Amniotic epithelial cell (primary cell): ENCODE measurements at places on chromosomes 6 and 20.

- DNase-seq = no peak
Measured at GRCh38 chr6:105459049-105459448, 56.2 kb upstream of the PREP start.

DNA sequence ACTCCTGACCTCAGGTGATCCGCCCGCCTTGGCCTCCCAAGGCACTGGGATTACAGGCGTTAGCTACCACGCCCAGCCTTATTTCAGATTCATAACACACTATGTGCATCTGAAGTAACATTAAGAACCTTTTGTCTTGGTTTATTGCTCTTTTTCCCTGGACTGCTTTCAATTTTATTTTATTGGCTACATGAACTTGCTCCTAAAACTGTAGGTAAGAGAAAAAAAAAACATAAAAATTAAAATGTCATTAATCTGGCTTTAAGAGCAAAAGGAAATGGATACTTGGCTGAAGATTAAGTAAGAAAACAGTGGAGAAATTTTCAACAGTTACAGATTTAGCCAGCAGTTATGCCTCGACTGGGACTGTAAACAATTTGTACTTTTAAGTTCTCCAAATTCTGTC lies 62.5 kb downstream of the GJA1 start:
- no peak for DNase-seq

DNA sequence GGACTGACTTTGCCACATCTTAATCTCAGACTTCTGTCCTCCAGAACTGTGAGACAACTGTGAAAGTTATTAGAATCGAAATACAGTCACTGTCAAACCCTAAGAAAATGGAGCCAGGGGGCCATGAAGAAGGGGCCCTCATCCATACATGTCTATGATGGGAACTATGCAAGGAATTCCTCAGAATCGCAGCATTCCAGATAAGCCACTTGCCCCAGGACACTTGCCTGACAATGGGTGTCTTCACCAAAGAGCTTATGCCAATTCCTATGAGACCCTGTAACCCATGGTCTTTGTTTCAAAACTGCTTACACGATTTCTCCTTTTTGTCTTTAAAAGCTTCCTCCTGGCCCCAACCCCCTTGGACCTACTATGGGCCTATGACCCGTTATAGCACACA lies 90.4 kb upstream of the FOXP4 start:
- no peak for DNase-seq

- peak; percentile 66 for DNase-seq
Measured at GRCh38 chr20:8557711-8558110, 425.6 kb downstream of the PLCB1 start.

GRCh38 chr6:54308986-54309315 lies 710 bp downstream of the TINAG start:
- DNase-seq = no peak

DNA sequence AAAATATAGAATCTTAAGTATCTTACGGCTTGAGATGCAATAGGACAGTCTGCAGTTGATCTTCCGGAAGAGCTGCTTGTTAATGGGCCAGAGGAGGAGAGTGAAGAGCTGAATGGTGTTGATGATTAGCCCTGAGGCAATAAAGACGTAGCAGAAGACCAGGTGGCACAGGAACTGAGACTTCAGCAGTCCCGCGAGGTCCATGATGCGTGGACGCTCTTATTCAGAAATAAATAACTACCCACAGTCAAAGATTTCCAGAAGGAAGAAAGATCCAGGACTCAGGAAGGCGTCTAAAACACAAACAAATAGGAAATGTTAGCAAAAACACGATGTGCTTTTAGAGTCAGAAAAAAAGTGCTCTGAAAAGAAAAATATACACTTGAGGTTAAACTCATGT lies 41.9 kb downstream of the AGPAT4 start:
- DNase-seq = no peak

DNA sequence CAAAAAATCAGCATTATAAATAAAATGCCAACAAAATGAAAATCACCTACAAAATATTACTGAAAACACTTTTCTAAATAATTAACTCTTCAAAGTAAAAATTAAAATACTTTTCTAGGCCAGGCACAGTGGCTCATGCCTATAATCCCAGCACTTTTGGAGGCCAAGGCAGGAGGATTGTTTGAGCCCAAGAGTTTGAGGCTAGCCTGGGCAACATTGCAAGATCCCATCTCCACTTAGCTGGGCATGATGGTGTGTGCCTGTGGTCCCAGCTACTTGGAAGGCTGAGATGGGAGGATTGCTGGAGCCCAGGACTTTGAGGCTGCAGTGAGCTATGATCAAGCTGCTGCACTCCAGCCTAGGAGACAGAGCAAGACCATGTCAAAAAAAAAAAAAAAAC lies 6.4 kb downstream of the SERPINB9 start:
- DNase-seq = no peak

- no peak for DNase-seq
Measured at GRCh38 chr20:7775072-7775471, 165.2 kb downstream of the HAO1 start.

DNA sequence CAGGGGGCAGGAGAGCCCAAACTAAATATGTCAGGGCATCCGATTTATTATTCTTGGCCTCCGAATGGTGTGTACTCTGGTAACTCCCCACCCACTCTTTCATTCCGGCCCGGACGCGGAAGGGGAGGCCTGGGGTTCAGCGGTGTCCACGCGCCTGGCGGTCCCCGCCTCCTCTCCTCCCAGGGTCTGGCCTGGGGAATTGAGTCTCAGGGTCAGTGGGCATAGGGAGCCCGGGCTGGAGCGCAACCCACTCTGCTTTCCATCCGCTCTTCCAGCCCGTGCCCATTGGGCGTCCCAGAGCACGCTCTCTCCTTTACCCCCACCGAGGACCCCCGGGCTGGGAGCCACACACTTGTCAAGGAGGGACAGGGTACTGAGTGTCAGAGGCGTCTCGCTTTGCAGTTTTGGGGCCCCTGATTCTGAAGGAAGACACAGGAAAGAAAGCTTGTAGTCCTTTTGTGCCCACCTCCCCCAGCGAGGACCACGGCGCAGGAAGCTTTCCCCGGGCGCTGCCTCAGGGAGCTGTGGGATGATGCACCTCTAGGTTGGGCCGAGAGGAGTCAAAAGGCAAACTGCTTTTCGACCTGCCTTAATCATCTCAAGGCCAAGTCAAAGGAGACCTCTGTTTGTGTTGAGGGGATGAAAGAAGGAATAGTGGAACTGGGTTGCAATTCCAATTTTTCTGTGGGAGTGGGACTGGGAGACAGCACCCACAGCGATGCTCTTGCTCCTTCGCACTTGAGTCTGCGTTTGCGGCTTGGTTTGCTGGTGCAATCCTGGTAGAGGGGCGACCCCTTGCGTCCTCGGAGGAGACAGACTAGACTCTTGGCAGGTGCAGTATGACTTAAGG lies 2.5 kb downstream of the RSPO3 start:
- DNase-seq = peak; percentile 79

DNA sequence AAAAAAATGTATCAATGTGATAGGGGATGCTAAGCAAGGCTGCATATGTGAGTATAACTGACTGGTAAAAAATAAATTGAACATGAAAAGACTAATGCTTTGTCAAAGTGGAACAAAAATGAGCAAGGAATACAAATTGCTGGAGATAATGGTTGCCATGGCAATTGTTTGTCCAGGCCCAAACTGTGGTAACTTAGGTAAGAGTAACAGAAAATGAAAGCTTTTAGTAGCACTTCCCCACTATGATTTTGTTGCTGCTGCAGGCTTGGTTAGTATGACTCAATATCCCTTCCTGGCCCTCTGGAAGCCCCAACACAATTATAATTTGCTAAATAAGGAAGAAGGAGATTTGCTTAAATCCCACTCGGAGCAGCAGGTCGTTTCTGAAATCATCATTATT lies 577.1 kb downstream of the DOK5 start:
- no peak for DNase-seq

GRCh38 chr20:63463400-63464288 lies 8.8 kb downstream of the KCNQ2 start:
- DNase-seq = no peak

DNA sequence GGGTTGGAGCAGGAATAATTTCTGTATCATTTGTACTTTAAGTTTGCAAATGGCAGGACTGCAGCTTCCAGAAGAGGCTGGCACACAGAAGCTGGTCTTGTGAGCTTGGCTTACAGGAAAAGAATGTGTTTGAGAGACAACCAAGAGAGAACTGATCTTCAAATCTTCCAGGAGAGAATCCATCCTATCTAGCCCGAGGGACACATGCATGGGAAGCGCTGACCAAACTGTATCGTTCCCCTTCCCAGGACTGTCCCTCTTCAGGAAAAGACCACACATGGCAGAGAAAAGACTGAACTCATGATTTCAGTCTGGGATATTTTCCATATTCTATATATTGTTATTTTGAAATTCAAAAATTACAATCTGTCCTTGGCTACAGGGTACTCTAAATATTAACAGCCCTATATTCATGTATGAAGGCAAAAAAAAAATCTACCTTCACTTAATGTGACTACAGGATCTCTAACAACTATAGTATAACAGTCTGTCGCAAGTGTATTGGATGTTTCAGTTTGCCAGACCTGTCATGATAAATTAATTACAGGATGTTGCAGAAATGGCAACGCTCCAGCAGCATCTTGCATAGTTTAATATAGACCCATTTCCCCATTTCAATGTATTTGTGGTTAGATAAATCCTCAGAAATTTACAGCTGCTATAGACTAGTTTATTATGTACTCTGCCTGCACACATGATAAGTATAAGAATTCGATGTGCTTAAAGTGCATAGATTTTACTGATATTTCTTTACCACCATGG lies 99.4 kb downstream of the MYB start:
- peak; percentile 84 for DNase-seq

- no peak for DNase-seq
Measured at GRCh38 chr6:23027281-23027680, 457.9 kb downstream of the HDGFL1 start.

DNA sequence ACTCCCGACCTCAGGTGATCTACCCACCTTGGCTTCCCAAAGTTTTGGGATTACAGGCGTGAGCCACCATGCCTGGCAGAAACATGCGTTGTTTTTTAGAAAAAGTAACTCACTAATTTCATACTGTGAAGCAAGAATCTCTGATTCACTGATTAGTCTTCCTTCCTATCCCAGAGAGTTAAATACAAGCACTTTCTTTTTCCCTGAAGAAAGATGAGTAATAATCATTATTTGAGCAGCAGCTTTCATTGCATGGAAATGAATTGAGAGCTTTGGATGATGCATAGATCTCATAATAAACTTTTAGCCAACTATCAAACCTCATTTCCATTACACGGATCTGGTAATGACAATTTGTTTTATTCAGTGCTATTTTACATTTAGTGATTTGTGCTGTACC lies 892.5 kb upstream of the EYS start:
- DNase-seq = no peak

GRCh38 chr6:69795469-69796072 lies 1.2 kb downstream of the LMBRD1 start:
- DNase-seq = no peak

- DNase-seq = no peak
Measured at GRCh38 chr20:25355011-25355595, 35.5 kb downstream of the ABHD12 start.

DNA sequence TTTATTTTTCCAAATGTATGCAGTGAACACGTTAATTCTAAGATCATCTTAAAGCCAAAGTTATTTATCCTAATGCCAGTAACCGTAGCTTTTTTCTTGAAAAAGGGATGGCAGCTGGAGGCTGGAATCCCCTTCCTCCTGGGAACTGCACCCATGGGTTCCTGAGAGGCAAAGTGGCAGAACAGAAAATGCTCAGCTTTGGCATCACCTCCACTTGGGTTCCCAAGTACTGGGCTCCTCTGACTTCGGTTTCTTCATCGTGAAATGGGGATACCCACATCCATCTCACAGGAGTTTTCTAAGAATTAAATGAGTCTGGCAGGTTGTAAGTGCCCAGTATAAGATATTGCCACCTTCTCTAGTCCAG lies 6.2 kb upstream of the DDX43 start:
- DNase-seq = no peak
